Neural progenitor cell (in vitro differentiated cells): ENCODE measurements at places on chromosomes 6 and 20. TPM values are rescaled to one million over a fixed set of nuclear protein-coding genes. Genes with fewer than 3 reads are reported as not detected.

DNA sequence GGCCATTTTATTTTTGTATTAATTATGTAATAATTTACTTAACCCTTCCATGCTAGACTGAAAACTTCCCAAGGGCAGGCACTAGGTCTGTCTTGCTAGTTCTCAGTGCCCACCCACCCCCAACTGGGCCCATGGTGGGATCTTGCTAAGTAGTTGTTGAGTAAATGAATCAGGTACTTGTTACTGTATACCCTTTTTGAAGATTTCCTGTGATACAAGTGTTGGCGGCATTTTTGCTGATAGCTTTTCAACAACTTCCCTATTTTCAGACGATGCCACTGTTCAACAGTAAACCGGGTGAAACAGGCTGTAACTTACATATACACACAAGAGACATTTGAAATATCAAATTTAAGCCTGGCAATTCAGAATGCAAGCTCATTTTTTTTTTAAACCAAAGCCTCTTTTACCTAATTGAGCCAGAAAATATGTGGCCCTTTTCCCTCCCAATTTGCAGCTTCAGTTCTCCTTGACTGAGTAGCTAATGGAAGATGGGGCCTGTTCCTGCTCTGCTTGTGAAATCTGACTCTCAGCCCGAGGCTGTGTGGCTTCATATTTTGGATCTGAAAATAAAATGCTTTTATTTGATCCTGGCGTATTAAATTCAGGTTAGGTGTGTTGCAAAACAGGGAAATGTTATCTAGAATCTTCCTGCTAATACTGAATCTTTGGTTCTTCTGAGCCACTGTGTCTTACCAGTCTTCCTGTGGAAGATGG is 288.3 kb downstream of the NRN1 start:
- no peaks in the 10 kb centered on the region for H3K36me3 ChIP-seq
- DNase-seq, result no peak
- H3K4me1 ChIP-seq, result peaks cover 21% of the 10 kb centered on the region
- no peak overlapping the region for H3K4me3 ChIP-seq
- H3K27ac ChIP-seq, result no peak overlapping the region
- no peaks in the 10 kb centered on the region for H3K27me3 ChIP-seq

- no peaks in the 10 kb centered on the region for H3K27me3 ChIP-seq
- no peak overlapping the region for H3K27ac ChIP-seq
- peaks cover 34% of the 10 kb centered on the region for H3K4me1 ChIP-seq
- H3K36me3 ChIP-seq, result no peaks in the 10 kb centered on the region
- H3K4me3 ChIP-seq, result no peak overlapping the region
Measured at GRCh38 chr6:138965291-138965874, 22.7 kb downstream of the REPS1 start.

DNA sequence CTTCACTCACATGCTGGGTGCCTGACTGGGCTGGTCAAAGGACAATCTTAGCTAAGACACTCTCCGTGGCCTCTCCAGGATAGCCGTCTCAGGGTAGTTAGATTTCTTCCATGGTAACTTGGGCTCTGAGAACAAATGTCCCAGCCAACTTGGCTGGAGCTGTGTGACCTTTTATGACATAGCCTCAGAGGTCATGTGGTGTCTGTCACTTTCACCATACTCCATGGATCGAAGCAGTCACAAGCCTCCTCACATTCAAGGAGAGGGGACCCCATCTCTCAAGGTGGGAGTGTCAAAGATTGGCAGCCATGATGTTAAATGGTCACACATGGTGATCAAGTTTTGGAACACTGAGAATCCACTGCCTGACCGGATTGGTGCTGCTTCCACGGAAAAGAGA is 190.9 kb upstream of the SUPT3H start:
- no peak for DNase-seq
- H3K27me3 ChIP-seq, result no peaks in the 10 kb centered on the region
- no peak overlapping the region for H3K27ac ChIP-seq
- no peaks in the 10 kb centered on the region for H3K36me3 ChIP-seq
- H3K4me3 ChIP-seq, result no peak overlapping the region
- peaks cover 15% of the 10 kb centered on the region for H3K4me1 ChIP-seq

GRCh38 chr20:62696989-62697388 is 11.6 kb upstream of the NTSR1 start:
- no peak for DNase-seq
- peaks cover 3% of the 10 kb centered on the region for H3K4me1 ChIP-seq
- H3K27me3 ChIP-seq, result no peaks in the 10 kb centered on the region
- H3K4me3 ChIP-seq, result no peak overlapping the region

Gene BPI
- not detected in 2 replicates for total RNA-seq

GRCh38 chr20:17765017-17765416 is 65.3 kb downstream of the BANF2 start:
- no peak overlapping the region for H3K4me3 ChIP-seq
- H3K27ac ChIP-seq, result no peak overlapping the region
- no peak for DNase-seq
- H3K27me3 ChIP-seq, result no peaks in the 10 kb centered on the region

Gene PMEPA1
- total RNA-seq, result 0.03 and 1.7 TPM in 2 replicates

- DNase-seq, result no peak
- no peak overlapping the region for H3K4me3 ChIP-seq
- no peak overlapping the region for H3K27ac ChIP-seq
- no peaks in the 10 kb centered on the region for H3K36me3 ChIP-seq
Measured at GRCh38 chr20:3400260-3401155, 7.0 kb downstream of the DNAAF9 start.

- H3K4me1 ChIP-seq, result peaks cover 8% of the 10 kb centered on the region
- H3K27ac ChIP-seq, result no peak overlapping the region
- no peaks in the 10 kb centered on the region for H3K27me3 ChIP-seq
- H3K4me3 ChIP-seq, result no peak overlapping the region
- DNase-seq, result no peak
Measured at GRCh38 chr6:12718015-12718414, 1.4 kb downstream of the PHACTR1 start.

Gene SLC17A3
- not detected in 2 replicates for total RNA-seq

Gene ANGPT4
- 0.06 and 0.19 TPM in 2 replicates for total RNA-seq

Gene TOX2
- total RNA-seq, result 1.8 TPM in 1 of 2 replicates, not detected in the other

GRCh38 chr6:36938536-36938935 is 16.0 kb upstream of the PI16 start:
- no peaks in the 10 kb centered on the region for H3K36me3 ChIP-seq
- no peak overlapping the region for H3K4me3 ChIP-seq
- H3K4me1 ChIP-seq, result no peaks in the 10 kb centered on the region
- DNase-seq, result no peak

DNA sequence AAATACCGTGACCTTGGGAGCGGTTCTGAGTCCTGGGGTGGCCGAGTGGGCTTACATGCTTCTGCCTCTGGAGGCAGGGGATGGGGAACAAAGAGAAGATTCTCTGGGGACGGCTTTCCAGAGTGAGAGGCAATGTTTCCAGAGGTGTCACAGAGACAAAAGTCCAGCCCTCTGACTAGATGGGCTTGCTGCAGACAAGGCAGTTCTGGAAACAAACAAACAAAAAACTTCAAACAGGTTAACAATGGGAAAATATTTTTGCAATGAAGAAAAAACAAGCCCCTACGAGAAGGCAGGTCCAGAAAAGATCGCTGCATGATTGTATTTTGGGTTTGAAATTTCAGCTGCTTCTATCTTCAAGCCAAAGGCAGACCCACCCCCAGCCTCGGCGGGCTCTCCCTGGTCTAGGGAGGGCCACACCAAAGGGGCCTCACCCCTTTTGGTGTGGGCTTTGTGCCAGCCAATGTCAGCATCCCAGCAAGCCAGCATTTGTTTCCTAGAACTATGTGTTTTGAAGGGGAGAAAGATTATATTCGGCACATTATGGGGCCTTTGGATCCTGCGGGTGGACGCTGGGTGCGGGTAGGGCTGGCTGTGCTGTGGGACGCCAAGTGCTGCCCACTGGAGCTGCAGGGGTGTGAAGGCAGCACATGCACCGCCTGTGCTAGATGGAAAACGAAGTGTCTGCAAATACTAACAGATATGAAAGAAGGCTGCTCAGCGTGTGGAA is 42.9 kb downstream of the RIOK1 start:
- H3K36me3 ChIP-seq, result no peaks in the 10 kb centered on the region
- H3K4me3 ChIP-seq, result no peak overlapping the region
- no peaks in the 10 kb centered on the region for H3K27me3 ChIP-seq
- H3K4me1 ChIP-seq, result peaks cover 12% of the 10 kb centered on the region

- no peak for DNase-seq
- no peak overlapping the region for H3K4me3 ChIP-seq
- no peaks in the 10 kb centered on the region for H3K36me3 ChIP-seq
- no peaks in the 10 kb centered on the region for H3K4me1 ChIP-seq
- H3K27ac ChIP-seq, result no peak overlapping the region
Measured at GRCh38 chr20:52420805-52421204, 229.2 kb upstream of the ZFP64 start.

Gene MCHR2
- total RNA-seq, result not detected in 2 replicates

Gene NRSN1
- total RNA-seq, result 0.19 and 0.31 TPM in 2 replicates

Gene TSBP1
- total RNA-seq, result not detected in 2 replicates

- no peak for DNase-seq
- no peak overlapping the region for H3K4me3 ChIP-seq
- H3K36me3 ChIP-seq, result no peaks in the 10 kb centered on the region
- H3K27me3 ChIP-seq, result no peaks in the 10 kb centered on the region
- peaks cover 36% of the 10 kb centered on the region for H3K4me1 ChIP-seq
Measured at GRCh38 chr6:90387383-90387775, 90.7 kb upstream of the BACH2 start.

- no peaks in the 10 kb centered on the region for H3K36me3 ChIP-seq
- peaks cover 6% of the 10 kb centered on the region for H3K4me1 ChIP-seq
- no peak for DNase-seq
- H3K27ac ChIP-seq, result no peak overlapping the region
- no peak overlapping the region for H3K4me3 ChIP-seq
Measured at GRCh38 chr20:44610313-44610962, 28.1 kb downstream of the PKIG start.

- no peaks in the 10 kb centered on the region for H3K27me3 ChIP-seq
- DNase-seq, result peak; percentile 41
- peak overlapping the region; percentile 76 for H3K4me3 ChIP-seq
- peaks cover 31% of the 10 kb centered on the region for H3K4me1 ChIP-seq
Measured at GRCh38 chr6:21595285-21596144, 2.0 kb downstream of the SOX4 start.

Gene GJA10
- total RNA-seq, result 0.37 TPM in 1 of 2 replicates, not detected in the other
